CD4-positive, alpha-beta T cell treated with Interleukin-17A for 4 hours (primary cell): ENCODE measurements at places on chromosomes 5 and 9.

- no peak for DNase-seq
Observed at GRCh38 chr9:120383999-120384924, 195.7 kb downstream of the CDK5RAP2 start.

DNA sequence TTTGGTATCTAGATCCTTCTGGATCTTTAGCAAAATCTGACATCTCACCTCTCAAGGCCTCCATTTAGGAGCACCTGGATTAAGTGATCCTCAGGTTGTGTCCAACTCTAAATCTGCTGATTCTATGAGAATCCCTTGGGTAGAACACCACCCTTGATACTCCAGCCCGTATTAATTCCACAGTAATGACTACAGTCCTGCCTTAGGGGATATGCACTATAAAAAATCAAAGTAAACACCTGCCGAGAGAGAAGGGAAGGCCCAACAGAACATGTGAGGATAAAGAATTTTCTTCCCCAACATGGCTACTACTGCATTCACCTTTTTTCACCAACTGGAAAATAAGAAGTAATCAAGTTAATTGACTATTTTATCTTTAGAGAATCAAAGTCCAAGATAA is 27.6 kb downstream of the DAP start:
- no peak for DNase-seq

GRCh38 chr5:43210570-43210969 is 18.5 kb downstream of the NIM1K start:
- DNase-seq, result no peak

- DNase-seq, result no peak
Observed at GRCh38 chr9:16421532-16421931, 448.9 kb downstream of the BNC2 start.

DNA sequence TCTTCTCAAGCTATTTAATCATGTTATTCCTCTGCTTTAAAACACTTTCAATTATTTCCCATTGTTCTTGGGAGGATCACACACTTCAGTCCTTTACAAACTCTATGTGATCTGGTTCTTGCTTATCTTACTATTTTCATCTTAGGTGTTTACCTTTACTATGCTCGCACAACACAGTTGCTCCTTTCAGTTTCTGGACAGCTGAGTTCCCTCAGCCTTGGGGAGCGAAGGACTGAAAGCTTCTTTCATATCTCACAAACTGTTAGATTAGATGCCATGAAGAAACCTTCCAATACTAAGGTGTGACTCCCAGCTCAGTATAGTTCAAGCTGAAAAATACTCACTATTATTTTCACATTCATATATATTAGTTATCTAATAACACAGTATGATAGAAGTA is 117.9 kb downstream of the CDC42SE2 start:
- DNase-seq, result no peak

DNA sequence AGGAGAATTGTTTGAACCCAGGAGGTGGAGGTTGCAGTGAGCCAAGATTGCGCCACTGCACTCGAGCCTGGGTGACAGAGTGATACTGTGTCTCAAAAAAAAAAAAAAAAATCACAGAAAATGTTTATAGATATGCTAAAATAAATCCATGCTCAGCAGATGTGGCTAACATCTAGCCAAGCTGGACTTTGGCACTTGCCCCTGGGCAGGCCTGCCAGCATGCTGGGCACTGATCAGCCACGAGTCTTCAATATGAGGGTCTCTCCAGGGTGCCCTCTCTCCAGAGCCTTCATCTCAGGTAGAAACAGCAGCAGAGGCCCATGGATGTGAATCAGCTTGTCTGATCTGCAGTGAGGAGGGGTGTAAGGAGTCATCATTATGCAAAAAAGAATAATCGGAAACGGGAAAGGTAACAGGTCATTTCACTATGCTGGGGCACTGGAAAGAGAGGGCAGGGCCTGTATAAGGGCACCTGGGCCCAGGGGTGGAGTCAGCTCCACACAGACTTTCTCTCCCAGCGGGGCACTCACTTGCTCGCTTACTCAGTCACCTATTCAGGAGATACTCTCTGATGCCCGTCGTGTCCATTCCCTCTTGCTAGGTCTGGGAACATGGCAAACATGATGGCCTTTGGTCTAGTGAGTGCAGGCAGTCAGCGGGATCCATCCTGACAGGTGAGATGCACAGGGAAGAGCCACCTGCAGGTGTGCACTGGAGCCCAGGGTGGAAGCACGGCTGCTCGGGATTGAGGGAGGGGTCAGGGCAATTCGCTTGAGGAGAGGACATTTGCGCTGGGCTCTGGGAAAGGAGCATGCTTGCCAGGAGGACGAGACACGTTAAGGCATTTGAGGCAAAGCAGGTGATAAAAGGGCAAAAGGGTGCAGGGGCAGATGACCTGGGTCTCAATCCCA is 17.1 kb downstream of the RNF44 start:
- no peak for DNase-seq

- DNase-seq, result no peak
Observed at GRCh38 chr5:140072812-140073211, 29.7 kb upstream of the NRG2 start.

DNA sequence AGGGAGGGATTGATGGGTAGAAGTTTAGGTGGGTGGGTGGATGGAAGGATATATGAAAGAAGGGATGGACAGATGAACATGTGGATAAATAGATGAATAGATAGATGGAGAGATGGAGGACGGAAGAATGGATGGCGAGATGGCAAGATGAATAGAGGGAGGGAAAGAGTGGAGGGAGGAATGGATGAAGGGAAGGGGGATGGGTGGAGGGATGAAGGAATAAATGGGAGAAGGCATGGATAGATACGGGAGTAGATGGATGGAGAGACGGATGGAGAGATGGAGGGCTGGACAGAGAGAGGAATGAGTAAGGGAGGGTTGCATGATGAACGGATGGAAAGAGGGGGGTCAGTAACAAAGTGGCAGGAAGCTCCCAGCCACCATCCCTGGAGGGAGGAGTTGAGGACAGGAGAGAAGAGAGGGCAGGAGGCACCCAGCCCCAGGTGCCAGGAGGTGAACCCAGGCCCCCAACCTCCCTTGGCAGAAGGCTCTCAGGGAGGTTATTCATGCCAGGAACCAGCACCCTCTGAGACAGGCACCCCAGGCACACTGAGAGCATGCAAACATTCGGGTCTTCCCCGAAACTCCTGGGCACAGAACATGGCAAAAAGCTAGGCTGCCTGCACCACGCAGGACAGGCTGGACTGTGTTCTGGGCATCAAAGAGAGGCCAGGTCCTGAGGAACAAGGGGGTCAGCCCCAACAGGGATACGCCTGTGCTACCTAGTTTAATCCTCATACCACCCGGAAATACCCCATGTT is 9.1 kb downstream of the SARDH start:
- DNase-seq, result no peak

DNA sequence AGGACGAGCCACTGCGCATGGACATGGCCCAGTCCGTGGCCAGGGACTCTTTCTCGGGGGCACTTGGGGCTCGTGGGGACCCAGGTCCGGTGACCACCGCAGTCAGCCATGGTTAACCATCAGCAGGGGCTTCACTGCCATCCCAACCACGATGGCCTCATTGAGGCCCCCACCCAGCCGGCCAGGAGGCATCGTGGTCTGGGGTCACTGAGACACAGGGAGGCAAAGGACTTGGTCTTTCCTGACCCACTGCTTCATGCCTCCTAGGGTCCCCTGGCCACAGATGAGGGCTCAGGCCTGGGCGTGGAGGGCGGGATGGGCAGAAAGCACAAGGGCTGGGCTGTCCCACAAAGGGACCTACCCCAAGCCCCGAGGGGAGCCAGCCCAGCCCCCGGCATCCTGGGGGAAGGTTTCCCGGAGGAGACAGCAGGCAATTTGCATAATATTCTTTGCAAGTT is 6.6 kb downstream of the NACC2 start:
- no peak for DNase-seq

DNA sequence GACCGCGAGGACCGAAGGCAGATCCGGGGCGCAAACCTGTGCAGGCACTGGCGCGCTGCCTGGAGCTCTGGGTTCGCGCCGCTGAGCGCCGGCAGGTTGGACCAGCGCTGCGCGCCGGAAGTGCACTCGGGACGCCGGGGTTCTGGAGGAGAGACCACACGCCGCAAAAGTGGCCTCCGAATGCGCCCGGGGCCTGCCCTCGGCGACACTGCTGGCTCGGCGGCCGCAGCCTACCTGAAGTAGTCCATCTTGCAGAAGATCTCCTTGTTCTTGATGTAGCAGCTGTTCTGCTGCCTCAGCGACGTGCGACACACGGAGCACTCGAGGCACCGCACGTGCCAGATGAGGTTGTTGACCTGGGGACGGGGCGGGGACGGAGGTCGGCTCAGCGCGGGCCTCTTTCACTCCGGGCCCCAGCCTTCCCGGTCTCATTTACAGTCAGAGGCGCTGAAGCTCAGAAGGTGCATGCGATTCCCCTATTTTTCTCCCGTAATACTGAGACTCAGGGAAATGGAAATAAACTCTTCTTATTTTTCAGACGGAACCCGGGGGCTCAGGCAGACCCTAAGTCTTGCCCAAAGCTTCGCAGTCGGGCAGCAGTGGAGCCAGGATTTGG is 2.5 kb downstream of the LHX6 start:
- no peak for DNase-seq

- no peak for DNase-seq
Observed at GRCh38 chr9:92749934-92750315, 14.7 kb downstream of the BICD2 start.
